ENCODE measurements at places on chromosomes 7 and 10.

GRCh38 chr10:50585921-50586739, 37.6 kb downstream of the SGMS1 start:
- DNase-seq: no peak

GRCh38 chr7:126302639-126303038, 950.1 kb downstream of the GRM8 start:
- DNase-seq: no peak

GRCh38 chr7:25249772-25250171, 21.5 kb upstream of the NPVF start:
- no peak for DNase-seq

- no peak for DNase-seq
These were observed 58.8 kb upstream of the GAD2 start for GRCh38 chr10:26157734-26158133.

GRCh38 chr10:121539786-121540185, 58.5 kb downstream of the FGFR2 start:
- DNase-seq: no peak
